Neural progenitor cell (in vitro differentiated cells): ENCODE measurements at places on chromosomes 6 and 20. TPM values are rescaled to one million over a fixed set of nuclear protein-coding genes. Genes with fewer than 3 reads are reported as not detected.

CPNE5 gene
- 0.56 TPM in 1 of 2 replicates, not detected in the other for total RNA-seq

KHDC1L gene
- 1.9 and 2.1 TPM in 2 replicates for total RNA-seq

MYL9 gene
- 12.4 and 22.9 TPM in 2 replicates for total RNA-seq

HRH3 gene
- 0.09 and 1.7 TPM in 2 replicates for total RNA-seq

GNRH2 gene
- 0.37 TPM in 1 of 2 replicates, not detected in the other for total RNA-seq

MTHFD1L gene
- 26.3 and 32.5 TPM in 2 replicates for total RNA-seq

PLA2G7 gene
- total RNA-seq = 1.1 and 1.8 TPM in 2 replicates

SEMG1 gene
- total RNA-seq = not detected in 2 replicates

VGLL2 gene
- not detected in 2 replicates for total RNA-seq

GRCh38 chr6:144335914-144336313 lies 50.8 kb downstream of the UTRN start:
- no peak for DNase-seq

- no peak for DNase-seq
Measured at GRCh38 chr20:32116079-32116521, 6.6 kb downstream of the TM9SF4 start.

- DNase-seq = no peak
Measured at GRCh38 chr6:95804847-95805541, 210.8 kb upstream of the FUT9 start.

GRCh38 chr6:26472549-26473290 lies 15.0 kb downstream of the BTN2A1 start:
- no peak for DNase-seq

DNA sequence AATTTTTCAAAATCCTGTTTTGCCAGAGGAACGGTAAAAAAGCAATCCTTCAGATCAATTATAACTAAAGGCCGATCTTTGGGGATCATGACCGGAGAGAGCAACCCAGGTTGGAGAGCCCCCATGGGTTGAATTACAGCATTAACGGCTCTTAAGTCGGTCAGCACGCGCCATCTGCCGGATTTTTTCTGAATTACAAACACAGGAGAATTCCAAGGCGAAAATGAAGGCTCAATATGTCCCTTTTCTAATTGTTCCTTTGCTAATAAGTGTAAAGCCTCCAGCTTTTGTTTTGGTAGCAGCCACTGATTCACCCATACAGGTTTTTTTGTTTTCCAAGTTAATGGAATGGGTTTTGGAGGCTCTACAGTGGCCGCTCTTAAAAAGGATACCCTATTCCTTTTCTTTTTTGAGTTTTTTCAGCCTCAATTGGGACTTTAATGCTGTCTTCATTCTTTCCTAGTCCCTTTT lies 16.9 kb upstream of the PTCRA start:
- peak; percentile 84 for DNase-seq

GRCh38 chr20:51156041-51156982 lies 133.4 kb upstream of the KCNG1 start:
- DNase-seq = peak; percentile 15

DNA sequence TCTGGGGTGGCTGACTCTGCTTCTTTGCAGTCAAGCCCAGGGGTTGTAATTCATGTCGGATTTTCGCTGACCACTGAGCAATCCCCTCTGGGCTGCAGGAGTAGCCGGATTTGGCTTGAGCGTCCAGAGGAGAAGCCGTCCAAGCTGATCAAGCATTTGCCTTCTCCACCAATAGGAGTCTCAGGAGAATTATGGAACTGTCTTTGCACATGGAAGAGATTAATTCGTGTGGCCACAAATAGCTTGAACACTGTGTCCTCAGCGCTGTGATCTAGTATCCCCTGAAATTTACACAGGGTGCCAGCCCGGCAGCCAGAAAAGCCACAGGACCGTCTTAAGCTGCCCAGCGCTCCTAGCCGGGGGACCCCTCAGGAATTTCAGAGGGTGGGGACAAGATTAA lies 37.1 kb downstream of the EYA2 start:
- no peak for DNase-seq

- no peak for DNase-seq
Measured at GRCh38 chr20:62944746-62945145, 6.8 kb downstream of the GID8 start.

DNA sequence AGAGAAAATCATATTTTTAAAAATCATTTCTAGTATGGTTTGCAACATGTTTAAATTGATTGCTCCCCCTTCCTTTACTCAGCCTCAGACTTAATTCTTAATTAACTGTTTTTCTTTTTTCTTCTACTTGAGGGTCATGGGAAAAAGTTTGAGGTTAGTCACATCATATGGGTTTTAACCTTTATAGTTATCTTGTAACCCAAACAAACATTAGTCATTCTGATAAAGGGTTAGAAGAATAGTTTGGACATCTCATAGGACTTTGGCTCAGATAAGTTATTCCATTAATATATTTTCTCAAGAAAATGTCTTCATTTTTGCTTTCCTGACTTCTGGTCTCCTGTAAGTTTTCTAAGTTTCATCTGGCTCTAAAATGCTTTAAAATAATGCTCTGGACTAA lies 34.5 kb upstream of the TSPYL1 start:
- DNase-seq = no peak

DNA sequence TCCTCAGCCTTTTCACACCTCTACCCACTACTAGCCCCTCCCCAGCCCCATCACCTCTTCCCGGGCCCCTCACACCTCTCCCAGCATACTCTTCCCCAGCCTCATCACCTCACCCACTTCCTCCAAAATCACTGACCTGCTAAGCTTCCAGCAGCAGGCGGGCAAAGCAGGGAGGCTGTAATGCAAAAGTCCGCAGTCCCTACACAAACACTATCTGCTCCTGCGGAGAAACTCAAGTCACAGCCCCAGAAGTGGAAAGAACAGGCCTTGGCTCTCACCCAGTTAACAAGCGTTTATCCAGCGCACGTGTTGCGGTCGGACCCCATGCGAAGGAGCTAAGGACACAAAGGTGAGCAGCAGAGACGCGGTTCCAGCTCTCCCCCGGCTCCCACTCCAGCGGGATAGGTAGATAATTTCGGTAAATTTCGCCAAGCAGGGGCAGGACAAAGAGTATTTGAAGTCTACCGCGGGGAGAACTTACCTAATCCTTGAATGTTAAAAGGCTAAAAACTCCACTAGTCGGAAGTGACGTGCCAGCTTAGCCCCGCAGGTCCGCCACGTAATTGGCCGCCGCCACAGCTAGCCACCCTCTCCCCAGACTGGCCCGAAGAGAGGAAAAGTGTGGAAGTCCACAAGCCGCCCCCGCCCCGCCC lies 728 bp upstream of the TRIM39 start:
- peak; percentile 81 for DNase-seq

- DNase-seq = no peak
Measured at GRCh38 chr20:6473197-6473596, 294.3 kb upstream of the BMP2 start.

GRCh38 chr6:21005816-21006570 lies 471.7 kb downstream of the CDKAL1 start:
- no peak for DNase-seq

DNA sequence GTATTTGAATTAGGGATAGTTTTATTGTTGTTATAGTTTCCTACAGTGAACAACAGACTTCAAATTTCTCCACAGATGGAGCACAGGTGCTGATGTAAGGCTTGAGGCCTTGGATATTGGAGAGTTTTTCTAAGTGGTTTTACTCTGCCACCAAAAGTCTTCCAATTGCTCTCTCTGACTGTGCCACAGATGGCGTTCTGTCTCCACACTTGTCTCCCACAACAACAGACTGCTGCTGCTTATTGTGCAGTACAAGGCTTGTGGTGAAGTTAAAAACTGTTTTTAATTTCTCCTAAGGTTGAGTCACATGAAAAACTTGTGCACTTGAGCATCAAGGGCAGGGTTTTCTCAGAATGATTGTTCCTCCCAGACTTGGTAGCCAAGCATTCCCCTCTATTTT lies 460.9 kb upstream of the KHDRBS2 start:
- DNase-seq = no peak

DNA sequence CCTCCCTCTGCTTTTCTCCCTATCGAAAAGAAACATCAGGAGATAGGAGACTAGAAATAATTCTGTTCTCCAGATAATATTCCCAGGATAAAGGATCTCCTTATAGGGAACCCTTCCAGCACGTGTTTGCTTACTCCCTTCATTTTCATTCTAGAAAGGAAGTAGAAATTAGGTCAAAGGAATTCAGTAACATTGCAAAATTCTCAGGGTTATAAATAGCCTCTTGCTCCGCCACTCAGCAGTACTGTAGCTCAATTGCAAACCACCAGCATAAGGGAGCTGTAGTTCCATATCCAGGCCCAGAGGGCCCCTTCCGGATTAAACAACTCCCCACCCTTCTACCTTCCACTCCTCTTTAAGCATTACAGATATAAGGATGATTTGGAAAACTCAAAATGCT lies 6.2 kb downstream of the ELMO2 start:
- no peak for DNase-seq

- peak; percentile 29 for DNase-seq
Measured at GRCh38 chr6:149884215-149884614, 13.7 kb downstream of the RAET1E start.

GRCh38 chr6:7155871-7156579 lies 48.3 kb downstream of the RREB1 start:
- no peak for DNase-seq
